C1 segment of cervical spinal cord (tissue), 14 donors: ENCODE measurements at places on chromosomes 12 and 14.

GRCh38 chr14:23438101-23438971 lies 2.9 kb upstream of the MYH7 start:
- DNase-seq: no peak

DNA sequence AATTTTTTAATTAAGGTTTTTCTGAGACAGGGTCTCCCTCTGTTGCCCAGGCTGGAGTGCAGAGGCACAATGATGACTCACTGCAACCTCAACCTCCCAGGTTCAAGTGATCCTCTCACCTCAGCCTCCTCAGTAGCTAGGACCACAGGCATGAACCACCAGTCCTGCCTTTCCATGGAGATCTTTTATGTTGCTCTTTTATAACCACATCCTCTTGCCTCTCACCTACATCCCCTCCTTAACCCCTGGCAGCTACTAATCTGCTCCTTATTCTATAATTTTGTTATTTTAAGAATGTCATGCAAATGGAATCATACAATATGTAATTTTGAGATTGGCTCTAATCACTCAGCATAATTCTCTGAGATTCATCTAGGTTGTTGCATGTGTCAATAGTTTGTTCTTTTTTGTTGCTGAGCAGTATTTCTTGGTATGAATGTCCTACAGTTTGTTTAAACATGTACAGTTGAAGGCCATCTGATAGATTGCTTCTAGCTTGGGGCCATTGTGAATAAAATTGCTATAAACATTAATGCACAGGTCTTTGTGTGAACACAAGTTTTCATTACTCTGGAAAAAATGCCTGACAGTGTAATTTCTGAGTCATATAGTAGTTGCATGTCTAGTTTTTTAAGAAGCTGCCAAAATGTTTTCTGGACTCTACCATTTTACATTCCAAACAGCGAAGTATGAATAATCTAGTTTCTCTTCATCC lies 249.2 kb upstream of the AMIGO2 start:
- no peak for DNase-seq

GRCh38 chr12:113835896-113836295 lies 130.2 kb downstream of the RBM19 start:
- no peak for DNase-seq

- no peak for DNase-seq
These were observed 5.1 kb downstream of the SLC4A8 start for GRCh38 chr12:51429700-51430099.

- no peak for DNase-seq
These were observed 27.1 kb upstream of the LUM start for GRCh38 chr12:91138337-91138920.

- DNase-seq: no peak
These were observed 167.5 kb downstream of the MDGA2 start for GRCh38 chr14:47507861-47508260.

DNA sequence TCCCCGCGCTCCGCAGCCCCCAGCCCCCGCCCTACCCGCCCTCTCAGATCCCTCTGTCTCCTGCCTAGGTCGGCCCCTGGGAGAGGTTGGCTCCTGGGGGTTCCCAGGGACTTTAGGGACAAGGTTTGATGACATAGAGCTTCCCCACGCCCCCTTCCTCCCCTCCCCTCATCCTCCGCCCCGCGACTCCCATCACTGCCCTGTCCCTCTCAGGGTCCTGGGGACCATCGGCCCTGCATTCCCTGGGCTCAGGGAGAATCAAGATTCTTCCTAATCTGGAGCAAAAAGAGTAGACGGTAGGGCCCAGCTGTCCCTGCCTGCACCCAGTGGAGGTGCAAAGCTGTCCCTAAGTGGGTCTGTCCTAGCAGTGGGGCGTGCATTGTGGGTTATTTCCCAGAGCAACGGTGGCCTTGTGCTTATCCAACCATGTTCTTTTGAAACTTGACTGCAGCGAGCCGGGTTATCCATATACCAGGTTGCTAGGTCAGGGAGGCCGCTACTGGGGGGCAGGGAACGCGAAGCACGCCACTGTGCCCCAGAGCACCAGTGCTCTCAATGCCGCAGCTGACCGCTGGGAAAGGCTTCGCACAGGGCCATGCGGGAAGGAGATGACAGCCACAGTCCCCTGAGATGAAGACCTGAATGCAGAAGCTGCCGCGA lies 124.4 kb upstream of the PRMT8 start:
- DNase-seq: no peak

- no peak for DNase-seq
These were observed 3.6 kb upstream of the KRT6A start for GRCh38 chr12:52496590-52497071.

GRCh38 chr12:19710811-19711793 lies 271.8 kb downstream of the AEBP2 start:
- peak; percentile 1 for DNase-seq

- no peak for DNase-seq
These were observed 638.8 kb upstream of the NOVA1 start for GRCh38 chr14:27236601-27237000.

- no peak for DNase-seq
These were observed 903 bp downstream of the PARPBP start for GRCh38 chr12:102120886-102121285.

DNA sequence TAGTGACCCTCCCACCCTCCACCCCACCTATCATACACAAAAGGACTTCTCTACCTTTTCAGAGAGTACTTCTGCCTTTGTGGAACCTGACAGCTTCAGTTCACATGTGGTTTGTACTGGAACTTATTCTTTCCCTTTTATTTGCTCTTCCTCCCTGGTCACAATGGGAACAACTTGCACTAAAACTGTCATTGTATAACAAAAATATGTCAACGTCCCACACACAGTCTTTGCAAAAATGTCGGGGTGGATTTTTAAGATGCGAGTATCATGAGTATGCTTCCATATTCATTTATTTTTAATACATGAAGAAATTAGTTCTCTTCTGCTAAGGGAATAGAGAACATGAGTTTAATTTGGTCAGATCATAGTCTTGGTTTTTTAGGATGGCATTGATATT lies 45.6 kb upstream of the NELL2 start:
- DNase-seq: no peak

GRCh38 chr14:65864549-65864948 lies 452.0 kb downstream of the FUT8 start:
- DNase-seq: no peak

- DNase-seq: no peak
These were observed 46.4 kb downstream of the PPM1H start for GRCh38 chr12:62888454-62889110.

- no peak for DNase-seq
These were observed 60.7 kb upstream of the BCAT1 start for GRCh38 chr12:25009496-25010092.

- DNase-seq: no peak
These were observed 18.1 kb downstream of the VDR start for GRCh38 chr12:47886510-47887240.

GRCh38 chr12:21894792-21895595 lies 46.2 kb downstream of the ABCC9 start:
- DNase-seq: no peak

GRCh38 chr14:20714593-20715250 lies 26.2 kb downstream of the ANG start:
- no peak for DNase-seq

- no peak for DNase-seq
These were observed 48.5 kb downstream of the BAZ2A start for GRCh38 chr12:56581418-56582145.

GRCh38 chr14:75984674-75985073 lies 889 bp upstream of the IFT43 start:
- DNase-seq: no peak

DNA sequence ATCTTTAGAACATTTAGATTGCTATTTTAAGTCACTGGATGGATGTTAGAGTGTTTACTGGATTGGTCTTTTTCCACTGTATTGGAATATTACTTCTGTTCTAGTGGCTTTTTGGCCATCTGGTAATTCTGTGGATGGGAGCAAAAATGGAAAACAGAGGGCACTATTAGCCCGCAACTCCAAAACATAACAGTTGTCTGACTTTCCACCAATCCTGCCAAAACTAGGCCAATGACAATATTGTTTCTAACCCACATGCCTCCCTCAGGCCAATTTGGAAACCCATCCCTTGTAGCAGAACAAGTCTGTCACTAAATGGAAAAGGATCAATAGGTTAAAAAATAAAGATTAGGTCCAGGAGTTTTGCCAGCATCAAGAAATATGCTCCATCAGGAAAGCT lies 97.8 kb downstream of the ETNK1 start:
- DNase-seq: no peak

DNA sequence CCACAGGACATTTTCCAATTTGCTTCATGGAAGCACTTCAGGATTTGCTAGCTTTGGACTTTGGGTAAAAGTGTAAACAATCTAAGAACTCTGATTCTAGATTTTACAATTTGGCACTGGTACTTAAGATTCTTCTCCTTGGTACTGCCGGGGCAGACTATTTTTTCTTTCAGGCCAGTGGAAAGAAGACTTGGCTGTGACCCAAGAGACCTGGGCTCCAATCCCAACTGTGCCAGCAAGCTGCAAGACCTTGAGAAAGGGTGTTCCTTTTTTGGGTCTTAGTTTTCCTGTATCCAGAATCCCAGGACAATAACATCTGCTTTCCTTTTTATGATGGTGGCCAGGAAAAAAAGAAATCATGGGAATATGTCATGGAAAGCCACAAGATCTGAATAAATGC lies 148.1 kb upstream of the CRY1 start:
- no peak for DNase-seq

- no peak for DNase-seq
These were observed 143.3 kb upstream of the BCL2L14 start for GRCh38 chr12:11927286-11927935.

- no peak for DNase-seq
These were observed 482 bp upstream of the IFI27L2 start for GRCh38 chr14:94129758-94130414.

- no peak for DNase-seq
These were observed 3.1 kb upstream of the MDM2 start for GRCh38 chr12:68804657-68805591.

GRCh38 chr14:24665440-24665991 lies 31.5 kb upstream of the GZMB start:
- DNase-seq: no peak
